ENCODE measurements at places on chromosomes 1 and 21.

GRCh38 chr1:46690931-46691421 is 19.3 kb downstream of the TEX38 start:
- DNase-seq = no peak

- no peak for DNase-seq
These were observed 28.1 kb upstream of the CSF1 start for GRCh38 chr1:109882288-109883245.

GRCh38 chr1:23210963-23211362 is 6.3 kb downstream of the HTR1D start:
- no peak for DNase-seq

GRCh38 chr21:35477622-35478021 is 428.5 kb upstream of the RUNX1 start:
- DNase-seq = no peak

GRCh38 chr1:923131-923990 is at the start of gene SAMD11:
TSS of gene SAMD11 (plus strand) at chr1:923923. CDS start at chr1:924432, 509 bp downstream.
- no peak for DNase-seq

DNA sequence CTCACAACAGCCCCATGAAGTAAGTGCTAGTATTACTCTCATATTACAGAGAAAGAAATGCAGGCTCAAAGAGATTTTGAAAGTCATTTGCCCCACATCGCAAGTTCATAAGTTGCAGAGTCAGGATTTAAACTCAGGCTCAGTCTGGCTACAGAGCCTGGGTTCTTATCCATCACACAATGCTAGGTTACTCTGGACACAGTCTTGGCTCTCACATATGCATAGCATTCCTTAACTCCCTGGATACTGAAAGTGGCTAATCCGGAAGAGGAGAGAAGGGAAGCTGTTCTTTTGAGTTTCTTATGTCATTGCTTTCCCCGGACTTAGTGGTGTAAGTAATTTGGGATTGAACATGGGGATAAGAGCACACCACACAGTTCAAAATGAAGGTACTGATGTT is 357.4 kb upstream of the PLXNA2 start:
- no peak for DNase-seq

DNA sequence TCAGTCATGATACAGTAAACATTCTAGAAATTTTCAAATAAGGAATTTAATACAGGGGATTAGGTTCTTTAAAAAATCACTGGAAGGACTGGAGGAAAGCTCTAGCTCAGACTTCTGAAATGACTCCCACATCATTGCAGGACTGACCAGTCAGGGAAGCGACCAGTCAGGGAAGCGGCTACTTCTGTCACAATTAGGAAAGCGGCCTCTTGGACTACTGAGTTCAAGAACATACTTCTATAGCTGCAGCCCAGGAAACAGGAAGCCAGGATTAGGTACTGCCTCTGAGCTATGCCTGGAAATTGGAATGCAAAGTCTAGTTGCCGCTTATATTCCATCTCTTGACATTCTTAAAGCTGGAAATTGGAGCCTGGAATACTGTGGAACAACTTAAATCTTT is 45.5 kb downstream of the USP25 start:
- no peak for DNase-seq

DNA sequence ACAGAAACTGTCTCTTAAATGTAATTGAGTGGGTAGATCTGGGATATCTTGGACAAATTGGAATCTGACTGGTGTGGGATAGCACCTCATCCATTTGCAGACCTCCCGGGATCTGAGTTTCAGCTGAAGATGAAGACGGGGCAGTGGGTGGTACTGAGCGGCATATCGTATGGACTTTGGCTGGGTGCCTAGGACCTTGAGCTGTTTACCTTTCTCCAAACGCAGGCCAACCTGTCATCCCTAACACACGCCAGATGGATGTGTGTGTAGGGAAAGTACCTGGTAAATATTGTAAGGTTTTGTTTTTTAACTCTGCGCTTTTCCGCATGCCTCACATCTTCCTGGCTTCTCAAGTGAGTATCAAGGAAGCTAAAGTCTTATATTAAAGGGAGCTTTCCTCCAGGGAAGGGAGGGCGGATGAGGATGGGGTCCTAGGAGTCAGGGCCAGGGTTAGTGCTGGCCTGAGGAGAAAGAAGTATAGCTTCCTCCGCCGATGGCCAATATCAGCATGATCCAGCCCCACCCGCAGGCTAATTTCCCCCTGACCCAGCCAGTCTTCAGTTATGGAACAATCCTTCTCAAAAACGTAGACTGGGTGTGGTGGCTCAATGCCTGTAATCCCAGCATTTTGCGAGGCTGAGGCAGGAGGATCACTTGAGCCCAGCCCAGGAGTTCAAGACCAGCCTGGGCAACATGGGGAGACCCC is 26.2 kb downstream of the ATP8B2 start:
- DNase-seq = no peak

DNA sequence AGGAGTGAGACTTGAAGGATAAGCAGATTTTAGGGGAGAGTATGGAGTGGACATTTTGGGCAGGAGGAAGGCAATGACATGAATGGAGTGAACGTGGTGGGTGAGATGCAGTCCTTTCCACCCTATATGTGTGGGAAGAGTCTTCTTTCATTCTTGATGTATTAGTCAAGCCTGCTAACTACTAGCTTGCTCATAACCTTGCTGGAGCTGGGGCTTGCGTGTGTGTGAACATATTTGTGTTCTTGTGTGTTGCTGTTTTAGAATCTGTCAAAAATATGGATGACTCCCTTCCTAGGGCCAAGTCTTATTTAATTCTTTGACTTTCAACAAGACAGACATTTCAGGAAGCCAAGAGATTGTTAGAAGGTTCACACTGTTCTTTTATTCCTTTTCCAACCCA is 132.7 kb downstream of the UCK2 start:
- DNase-seq = no peak

- DNase-seq = no peak
These were observed 24.0 kb downstream of the TEX35 start for GRCh38 chr1:178536844-178537371.

DNA sequence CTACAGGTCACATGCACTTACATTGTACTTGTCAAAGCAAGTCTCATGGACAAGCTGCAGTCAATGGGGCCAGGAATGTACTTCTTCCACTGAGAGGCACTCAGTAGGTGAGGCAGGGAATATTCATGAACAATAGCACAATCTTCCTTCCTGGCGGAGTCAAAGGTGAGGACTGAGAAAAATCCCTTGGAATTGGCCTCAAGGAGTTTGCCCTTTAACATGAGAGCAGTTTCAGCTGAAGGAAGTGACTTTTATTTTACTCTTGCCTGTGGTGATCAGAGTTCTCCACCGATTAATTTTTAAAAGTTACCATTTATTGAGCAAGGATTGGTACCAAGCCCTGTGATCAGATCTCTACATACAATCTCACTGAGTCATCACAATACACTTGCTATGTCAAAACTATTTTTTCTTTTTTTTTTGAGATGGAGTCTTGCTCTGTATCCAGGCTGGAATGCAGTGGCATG is 11.2 kb upstream of the AK2 start:
- no peak for DNase-seq

DNA sequence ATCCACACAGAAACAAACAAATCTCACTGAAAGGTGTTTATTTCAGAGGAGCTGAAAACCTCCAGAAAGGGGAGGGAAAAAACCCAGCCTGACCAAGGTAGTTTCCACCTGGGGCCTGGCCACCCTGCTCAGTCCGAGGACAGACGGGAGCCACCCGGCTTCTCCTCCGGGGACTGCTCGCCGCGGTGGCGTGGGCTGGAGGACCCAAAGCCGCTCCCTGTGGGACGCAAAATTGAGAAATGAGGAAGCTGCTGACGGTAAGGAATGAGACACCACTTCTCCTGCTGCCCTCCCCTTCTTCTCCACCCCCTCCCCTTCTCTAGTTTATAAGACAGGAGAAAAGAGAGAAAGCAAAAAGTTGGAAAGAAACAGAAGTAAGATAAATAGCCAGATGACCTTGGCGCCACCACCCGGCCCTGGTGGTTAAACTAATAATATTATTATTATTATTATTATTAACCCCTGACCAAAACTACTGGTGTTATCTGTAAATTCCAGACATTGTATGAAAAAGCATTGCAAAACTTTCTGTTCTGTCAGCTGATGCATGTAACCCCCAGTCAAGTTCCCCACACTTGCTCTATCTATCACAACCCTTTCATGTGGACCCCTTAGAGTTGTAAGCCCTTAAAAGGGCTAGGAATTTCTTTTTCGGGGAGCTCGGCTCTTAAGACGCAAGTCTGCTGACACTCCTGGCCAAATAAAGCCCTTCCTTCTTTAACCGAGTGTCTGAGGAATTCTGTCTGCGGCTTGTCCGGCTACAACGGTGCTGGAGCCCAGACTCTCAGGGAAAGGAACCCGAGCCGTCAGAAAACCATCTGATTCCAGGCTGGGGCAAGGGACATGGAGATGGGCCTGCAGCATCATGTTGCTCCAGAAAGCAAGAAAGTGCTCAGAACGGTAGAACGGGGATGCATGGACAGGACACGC is 12.5 kb downstream of the ITGB2 start:
- DNase-seq = no peak

DNA sequence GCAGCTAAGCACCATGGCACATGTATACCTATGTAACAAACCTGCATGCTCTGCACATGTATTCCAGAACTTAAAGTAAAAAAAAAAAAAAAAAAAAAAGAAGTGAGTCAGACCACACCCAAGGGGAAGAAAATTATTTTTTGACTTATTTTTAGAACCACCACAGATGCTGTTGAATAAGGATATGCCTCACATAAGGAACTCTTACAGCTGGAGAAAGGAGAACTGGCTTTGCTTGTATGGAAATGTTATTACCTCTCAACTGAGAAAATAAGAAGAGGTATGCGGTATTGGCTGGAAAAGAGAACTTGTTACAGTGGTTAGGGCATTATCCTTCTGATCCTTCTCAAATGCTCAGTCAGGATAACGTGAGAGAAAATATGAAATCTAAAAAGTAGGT is 27.5 kb upstream of the FCER1A start:
- no peak for DNase-seq
